Activated naive CD8-positive, alpha-beta T cell treated with anti-CD3 and anti-CD28 coated beads, Interleukin-2, amount 50 U/mL, for 16 hours (primary cell): ENCODE measurements at places on chromosomes 5 and 9.

DNA sequence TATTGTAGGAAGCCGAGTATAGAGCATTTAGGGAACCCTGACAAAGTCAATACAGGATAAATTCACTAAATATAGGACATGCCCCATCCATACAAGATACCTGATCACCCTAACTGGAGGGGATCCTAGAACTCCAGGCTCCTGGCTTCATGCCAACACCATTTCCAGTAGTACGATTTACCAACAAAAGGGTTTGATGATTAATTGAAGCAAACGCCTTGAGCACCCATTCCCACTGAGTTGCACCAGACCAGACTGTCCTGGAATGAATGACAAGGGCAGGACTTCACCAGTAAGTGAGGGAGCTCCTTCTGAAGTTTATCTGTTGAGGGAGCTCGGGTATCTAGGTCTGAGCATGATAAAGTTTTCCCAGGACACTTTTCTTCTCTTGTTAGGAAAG, 327.2 kb upstream of the MSX2 start:
- DNase-seq: no peak

DNA sequence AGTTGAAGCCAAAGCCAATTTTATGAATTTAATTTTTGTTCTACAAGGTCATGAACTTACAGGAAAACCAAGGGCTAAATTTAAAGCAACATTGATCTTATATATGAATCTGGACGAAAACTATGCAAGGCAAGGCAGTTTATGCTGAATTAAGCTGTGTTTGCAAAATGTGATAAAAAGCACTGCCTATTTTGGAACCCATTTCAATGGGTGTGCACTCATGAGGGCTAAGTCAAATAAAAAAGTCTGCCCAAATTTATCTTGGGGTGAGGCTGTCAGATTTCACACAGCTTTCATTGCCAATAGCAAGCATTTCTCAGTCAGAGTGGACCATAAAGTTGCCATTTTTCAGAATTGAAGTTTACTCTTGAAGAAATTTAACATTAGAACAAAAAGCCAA, 199.9 kb downstream of the LURAP1L start:
- DNase-seq: no peak

GRCh38 chr5:94316916-94317838, 301.2 kb downstream of the KIAA0825 start:
- no peak for DNase-seq

- no peak for DNase-seq
Measured at GRCh38 chr9:32456564-32456963, 69.4 kb downstream of the RIGI start.

DNA sequence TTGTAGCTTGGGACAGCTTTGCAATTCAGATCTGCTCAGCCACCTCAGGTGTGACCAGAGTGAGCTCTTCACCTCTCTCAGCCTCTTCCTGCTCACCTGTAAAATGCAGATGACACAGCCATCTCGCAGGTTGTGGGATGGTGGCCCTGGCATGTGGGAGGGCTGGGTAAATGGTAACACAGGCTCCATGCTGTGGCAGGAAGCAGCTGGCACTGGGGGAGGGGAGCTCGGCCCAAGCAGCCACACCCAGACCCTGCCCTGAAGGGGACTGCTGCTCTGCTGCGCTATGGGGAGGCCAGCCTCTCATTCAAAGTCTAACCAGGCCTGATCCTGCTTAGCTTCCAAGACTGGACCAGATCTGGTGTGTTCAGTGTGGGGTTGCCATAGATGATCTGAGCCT, 24.1 kb downstream of the PHF2 start:
- no peak for DNase-seq

- no peak for DNase-seq
Measured at GRCh38 chr9:95528908-95529502, 12.2 kb upstream of the PTCH1 start.

- no peak for DNase-seq
Measured at GRCh38 chr5:65482736-65483545, 1.2 kb upstream of the ADAMTS6 start.

DNA sequence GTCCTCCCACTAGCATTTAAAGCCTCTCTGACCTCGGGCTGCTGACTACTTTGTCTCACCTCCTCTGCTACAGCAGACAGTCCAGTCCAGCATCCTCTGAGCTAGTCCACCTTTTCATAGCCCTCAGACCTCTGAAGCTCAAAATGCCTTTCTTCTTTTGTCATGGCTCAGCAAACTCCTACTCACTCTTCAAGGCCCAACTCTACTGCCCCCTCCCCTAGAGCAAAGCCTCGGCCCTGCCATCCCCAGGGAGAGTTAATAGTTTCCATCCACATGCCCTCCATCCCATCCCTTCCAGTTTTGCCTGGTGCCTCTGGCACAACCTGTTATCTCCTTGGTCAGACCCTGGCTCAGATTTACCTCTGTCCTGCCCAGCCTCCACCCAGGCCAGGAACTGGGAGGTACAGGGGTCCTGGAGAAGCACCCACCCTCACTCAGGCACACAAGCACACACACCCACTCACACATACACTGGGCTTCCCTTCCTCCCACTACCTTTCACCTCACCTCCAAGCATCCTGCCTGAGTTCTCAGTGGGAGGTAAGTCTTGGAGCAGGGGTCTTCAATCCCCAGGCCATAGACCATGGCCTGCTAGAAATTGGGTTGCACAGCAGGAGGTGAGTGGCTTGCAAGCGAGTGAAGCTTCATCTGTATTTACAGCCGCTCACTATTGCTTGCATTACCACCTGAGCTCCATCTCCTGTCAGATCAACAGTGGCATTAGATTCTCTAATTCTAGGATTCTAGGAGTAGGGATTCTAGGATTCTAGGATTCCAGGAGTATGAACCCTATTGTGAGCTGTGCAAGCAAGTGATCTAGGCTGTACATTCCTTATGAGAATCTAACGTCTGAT, 18.1 kb downstream of the PDLIM4 start:
- DNase-seq: no peak

- no peak for DNase-seq
Measured at GRCh38 chr5:72314571-72315172, 5.4 kb downstream of the MRPS27 start.

DNA sequence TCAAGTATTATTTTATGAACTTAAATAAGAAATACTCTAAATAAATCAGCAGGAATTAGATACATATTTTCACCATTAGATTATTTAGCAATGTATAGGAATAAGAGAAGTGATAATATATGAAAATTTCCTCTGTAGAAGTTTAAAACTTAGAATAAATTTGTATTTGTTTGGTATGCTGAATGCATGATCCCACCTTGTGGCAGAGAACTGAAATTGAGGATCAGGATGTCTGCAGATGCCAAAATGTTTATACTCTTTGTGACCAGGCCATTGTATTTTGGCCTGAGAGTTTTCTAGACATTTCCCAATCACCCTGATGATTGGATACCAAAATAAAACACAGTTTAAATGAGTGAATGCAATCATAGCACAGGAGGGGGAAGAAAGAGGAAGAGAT, 6.3 kb downstream of the TYRP1 start:
- no peak for DNase-seq

DNA sequence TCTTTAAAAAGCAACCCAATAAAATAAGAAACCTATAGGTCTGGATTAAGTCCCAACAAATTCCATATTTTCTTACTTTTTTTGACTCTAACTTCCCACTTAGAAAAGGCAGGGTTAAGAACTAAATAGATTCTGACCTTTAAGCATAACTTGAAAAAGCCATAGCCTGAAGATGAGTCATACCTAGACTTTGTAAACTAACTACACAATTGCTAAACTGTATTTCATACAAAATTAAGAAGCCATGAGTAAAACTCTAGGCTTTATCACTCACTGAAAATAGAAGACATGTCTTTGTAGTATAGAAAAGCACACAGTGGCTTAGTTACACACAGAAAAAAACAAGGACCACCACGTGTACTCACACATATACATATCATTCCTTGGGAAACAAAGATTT, 51.5 kb downstream of the MLLT3 start:
- DNase-seq: no peak

DNA sequence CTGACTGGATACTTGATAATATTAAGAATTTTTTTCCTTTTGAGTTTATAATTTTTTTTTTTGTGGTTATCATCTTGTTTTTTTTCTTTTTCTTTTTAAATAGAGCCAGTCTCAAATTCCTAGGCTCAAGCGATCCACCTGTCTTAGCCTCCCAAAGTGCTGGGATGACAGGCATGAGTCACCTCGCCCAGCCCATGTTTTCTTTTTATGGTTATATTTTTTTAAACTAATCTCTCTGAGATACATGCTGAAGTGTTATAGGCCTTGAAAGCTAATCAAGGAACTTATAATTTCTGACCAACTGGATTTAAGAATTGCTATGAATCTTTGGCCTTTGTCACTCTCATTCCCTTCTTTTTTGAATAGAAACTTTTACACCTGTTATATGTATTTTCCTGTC, 6.8 kb upstream of the AMACR start:
- DNase-seq: no peak
